ENCODE measurements at places on chromosomes 1 and 21. TPM values are rescaled to one million over a fixed set of nuclear protein-coding genes. Genes with fewer than 3 reads are reported as not detected.

The RIMS3 gene
- 2.7 TPM for total RNA-seq

The ALG6 gene
- total RNA-seq = 16.3 TPM

DNA sequence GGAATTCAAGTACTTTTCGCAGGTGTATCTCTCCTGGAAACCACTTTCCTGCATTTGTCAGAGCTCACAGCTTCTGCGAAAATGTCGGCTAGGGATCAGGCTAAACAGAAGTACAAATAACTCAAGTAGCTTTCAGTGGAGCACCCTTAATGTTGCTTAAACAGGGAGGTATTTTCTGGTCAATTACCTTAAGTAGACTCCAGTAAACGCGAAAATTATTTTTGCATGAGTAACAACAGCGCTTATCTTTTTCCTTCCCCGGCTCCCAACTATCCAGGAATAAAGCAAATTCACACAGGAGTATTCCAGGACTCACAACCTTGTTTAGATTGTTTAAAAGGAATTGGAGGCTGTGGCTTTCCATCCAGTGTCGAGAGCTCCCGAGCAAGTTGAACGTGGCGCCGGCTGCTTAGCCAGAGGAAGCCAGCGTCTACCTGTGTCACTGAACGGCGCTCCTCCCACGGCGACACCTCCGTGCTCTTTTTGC is 7.3 kb upstream of the SIM2 start:
- DNase-seq = no peak

DNA sequence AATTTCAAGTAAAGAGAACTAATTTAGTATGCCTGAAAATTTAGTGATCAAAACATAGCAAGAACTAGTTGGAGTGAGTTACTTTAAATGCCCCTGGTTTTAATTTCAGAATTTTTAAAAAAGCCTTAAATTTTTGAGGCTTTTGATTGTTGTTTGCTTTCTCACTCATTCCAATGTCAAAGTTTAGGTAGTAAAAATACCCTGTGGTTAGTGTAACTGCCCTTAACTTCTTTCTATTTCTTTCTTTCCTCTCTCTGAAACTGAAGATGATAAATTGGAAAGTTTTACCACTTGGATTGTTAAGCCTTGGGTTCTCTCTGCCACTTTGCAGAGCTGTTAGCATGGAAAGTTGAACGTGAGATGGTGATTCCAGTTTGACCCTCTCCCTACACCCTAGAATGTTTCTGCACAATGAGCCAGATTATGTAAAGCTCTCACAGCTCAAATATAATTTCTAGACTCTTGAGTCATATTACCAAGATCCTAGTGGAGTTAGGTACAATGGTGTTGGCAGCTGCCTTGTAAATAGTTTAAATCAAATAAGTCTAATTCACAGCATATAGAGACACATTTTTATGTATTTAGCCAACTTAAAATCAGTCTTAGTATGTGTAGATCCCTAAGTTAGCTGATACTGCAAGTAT is 192.4 kb upstream of the SGIP1 start:
- no peak for DNase-seq

DNA sequence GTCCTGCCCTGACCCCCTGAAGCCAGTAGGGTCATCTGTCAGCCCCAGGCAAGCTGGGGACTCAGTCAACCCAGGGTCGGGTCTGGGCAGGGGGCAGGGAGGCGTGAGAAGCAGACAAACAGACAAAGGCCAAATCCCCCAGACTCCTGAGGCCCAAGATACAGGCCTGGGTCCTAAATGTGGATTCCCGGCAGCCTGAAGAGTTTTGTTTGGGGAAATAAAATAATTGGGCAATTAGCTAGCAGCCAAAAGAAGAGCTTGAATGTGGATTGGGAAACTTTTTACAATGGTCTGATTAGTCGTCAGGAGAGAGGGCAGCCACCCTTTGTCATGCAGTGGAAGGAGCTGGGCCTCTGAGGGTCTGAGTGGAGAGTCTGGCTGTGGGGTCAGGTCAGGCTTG is 4.5 kb upstream of the LEFTY2 start:
- no peak for DNase-seq

- DNase-seq = no peak
These were observed 119.3 kb downstream of the CRYAA start for GRCh38 chr21:43287795-43288755.

GRCh38 chr1:167957710-167958109 is 20.8 kb upstream of the MPC2 start:
- no peak for DNase-seq

DNA sequence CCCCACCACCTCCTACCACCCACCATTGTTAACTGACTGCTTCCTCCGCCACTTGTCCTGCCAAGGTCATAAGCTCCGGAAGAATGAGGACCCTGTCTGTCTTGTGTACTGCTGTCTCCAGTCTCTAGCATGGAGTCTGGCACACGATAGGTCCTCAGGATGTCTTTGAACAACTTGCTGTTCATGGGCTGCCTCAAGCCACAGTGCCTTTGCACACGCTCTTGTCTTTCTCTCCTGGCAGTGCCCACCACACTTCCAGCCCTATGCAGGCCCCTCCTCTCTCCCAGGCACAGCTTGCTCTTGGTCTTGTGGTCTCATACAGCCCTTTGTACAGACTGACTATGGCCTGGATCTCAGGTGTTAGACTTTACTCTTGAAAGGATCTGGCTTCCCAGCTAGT is 97.6 kb downstream of the ARHGEF10L start:
- no peak for DNase-seq

DNA sequence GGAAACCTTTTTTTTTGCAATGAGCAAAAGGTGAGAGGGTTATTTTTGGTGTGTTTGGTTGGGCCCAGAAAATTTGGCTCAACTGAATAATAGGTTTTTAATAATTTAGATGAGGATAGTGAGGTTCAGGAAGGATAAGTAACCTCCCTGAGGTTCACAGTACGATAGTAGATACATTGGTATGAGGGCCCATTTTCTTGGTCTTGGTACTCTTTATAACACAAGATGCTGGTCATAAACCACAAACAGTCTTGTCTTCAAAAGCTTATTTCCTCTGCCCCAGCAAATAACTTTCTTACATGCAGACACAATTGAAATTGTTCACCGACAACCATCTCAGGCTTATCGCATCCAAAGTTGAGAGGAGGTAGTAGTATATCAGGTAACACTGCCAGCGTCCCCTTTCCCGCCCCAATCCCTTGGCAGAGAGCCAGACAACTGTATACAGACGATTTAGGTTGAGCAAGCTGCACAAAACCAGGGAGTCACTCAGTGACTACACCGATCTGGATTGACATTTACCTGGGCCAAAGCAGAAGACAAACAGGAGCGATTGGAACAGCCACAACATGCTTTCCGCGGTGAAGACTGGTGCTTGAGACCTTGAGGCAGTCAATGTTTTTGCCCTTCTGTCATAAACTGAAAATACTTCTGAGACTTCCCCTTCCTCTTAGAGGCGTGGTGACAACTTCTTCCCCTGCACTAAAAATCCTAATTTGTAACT is at the start of gene SLAMF6:
Gene SLAMF6 (minus strand): TSS at position 634 of the 724 bp plus-strand sequence. CDS start 63 bp downstream, at position 571.
- DNase-seq = peak; percentile 73
